ENCODE measurements at places on chromosomes 5 and 9. TPM values are rescaled to one million over a fixed set of nuclear protein-coding genes. Genes with fewer than 3 reads are reported as not detected.
A peak's percentile ranks its signal among the peaks of the same experiment; 100 is the strongest.

Gene CDH9
- not detected for total RNA-seq

Gene LHX3
- not detected for total RNA-seq

DNA sequence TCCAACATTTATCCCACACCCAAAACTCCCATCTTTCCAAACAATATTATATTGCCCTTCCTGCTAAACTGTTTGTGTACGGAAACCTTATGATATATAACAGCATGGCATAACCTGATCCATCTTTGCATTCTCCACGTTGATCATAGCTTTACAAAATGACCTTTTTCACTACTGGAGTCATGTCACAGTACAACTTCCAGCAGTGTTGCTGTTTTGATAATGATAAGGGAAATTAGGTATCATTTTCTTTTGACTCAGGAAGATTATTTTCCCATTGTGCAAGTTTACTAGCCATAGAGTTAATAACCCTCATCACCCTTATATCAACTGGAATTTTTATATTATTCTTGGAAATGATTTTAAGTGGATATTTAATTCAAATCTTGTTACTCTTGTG lies 57.5 kb downstream of the SH3GL2 start:
- no peaks in the 10 kb centered on the region for H3K27me3 ChIP-seq
- no peaks in the 10 kb centered on the region for H3K36me3 ChIP-seq
- DNase-seq = no peak
- H3K4me3 ChIP-seq = no peak overlapping the region

DNA sequence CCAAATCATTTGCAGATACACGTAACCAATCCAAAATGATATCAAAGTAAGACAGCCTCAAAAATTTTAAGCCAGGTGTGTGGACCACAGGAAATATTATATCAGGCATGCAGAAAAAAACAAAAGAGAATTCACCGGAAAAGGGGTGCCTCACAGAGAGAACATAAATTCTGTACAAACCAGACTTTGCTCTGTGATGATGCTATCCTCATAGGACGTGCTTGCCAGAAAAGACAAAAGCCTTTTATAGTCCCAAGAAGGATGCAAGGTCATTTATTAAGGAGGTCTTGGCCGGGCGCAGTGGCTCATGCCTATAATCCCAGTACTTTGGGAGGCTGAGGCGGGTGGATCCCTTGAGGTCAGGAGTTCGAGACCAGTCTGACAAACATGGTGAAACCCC lies 16.8 kb upstream of the ATP6V1G1 start:
- H3K36me3 ChIP-seq = no peaks in the 10 kb centered on the region
- no peaks in the 10 kb centered on the region for H3K27me3 ChIP-seq
- DNase-seq = no peak

DNA sequence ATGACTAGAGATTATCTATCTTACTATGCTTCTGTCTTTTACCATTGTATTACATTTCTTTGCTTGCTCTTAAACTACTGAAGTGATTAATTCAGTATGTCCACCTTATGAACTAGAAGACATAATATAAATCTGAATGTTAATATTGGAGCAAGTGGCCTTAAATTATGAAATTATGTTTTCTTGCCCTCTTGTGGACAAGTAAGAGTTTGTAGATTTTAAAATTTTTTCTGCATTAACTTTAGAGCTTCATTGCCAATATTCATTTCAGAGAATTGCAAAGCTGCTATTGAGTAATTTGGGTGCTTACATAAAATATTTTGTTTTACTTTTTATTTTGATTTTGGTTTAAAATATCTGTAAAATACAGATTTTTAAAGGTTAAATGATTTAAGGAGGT lies 55.3 kb downstream of the RANBP17 start:
- H3K27ac ChIP-seq = no peak overlapping the region
- H3K27me3 ChIP-seq = no peaks in the 10 kb centered on the region
- no peaks in the 10 kb centered on the region for H3K36me3 ChIP-seq
- DNase-seq = no peak
- no peaks in the 10 kb centered on the region for H3K4me1 ChIP-seq
- H3K4me3 ChIP-seq = no peak overlapping the region

- no peaks in the 10 kb centered on the region for H3K4me1 ChIP-seq
- H3K4me3 ChIP-seq = no peak overlapping the region
- DNase-seq = no peak
- no peak overlapping the region for H3K27ac ChIP-seq
- H3K36me3 ChIP-seq = no peaks in the 10 kb centered on the region
Observed at GRCh38 chr5:65213921-65214525, 267.7 kb downstream of the ADAMTS6 start.

GRCh38 chr5:178213003-178213461 lies 8.7 kb downstream of the HNRNPAB start:
- H3K27me3 ChIP-seq = no peaks in the 10 kb centered on the region
- H3K4me1 ChIP-seq = peaks cover under 1% of the 10 kb centered on the region
- DNase-seq = no peak
- no peak overlapping the region for H3K4me3 ChIP-seq
- H3K27ac ChIP-seq = no peak overlapping the region
- peaks cover 92% of the 10 kb centered on the region for H3K36me3 ChIP-seq

- no peaks in the 10 kb centered on the region for H3K27me3 ChIP-seq
- no peak for DNase-seq
- H3K36me3 ChIP-seq = no peaks in the 10 kb centered on the region
- no peaks in the 10 kb centered on the region for H3K4me1 ChIP-seq
Observed at GRCh38 chr5:123429993-123430392, 6.8 kb upstream of the CEP120 start.

DNA sequence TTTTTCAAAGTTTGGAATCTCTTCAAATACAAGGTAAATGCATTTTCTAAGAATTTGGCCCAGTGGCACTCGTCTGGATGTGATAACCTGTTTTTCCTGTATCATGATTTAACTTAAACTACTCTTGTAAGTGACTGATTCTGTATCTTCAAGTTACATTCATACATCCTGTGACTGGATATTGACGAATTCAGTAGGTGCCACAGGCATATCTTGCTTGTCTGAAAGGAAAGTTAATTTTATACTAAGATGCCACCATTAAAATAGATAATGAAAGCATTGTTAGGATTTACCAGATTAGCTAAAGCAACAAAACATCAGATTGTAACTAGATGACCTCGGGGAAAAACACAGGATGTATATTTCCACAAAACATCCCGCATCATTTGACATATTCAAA lies 175.3 kb upstream of the ZNF608 start:
- no peaks in the 10 kb centered on the region for H3K27me3 ChIP-seq
- H3K36me3 ChIP-seq = no peaks in the 10 kb centered on the region
- no peak overlapping the region for H3K4me3 ChIP-seq
- no peak for DNase-seq
- no peak overlapping the region for H3K27ac ChIP-seq
- H3K4me1 ChIP-seq = peaks cover 14% of the 10 kb centered on the region

GRCh38 chr9:134328341-134328840 lies 2.1 kb downstream of the RXRA start:
- H3K4me3 ChIP-seq = peak overlapping the region; percentile 85
- DNase-seq = no peak
- H3K27ac ChIP-seq = peak overlapping the region; percentile 72

Data from upper lobe of right lung (tissue), 1 donor.